T-helper 17 cell (primary cell): ENCODE measurements at places on chromosomes 2 and 18.

- DNase-seq = no peak
These were observed 1952.6 kb upstream of the LRRTM1 start for GRCh38 chr2:82256983-82257632.

GRCh38 chr2:161059388-161059787 lies 100.8 kb upstream of the TANK start:
- DNase-seq = no peak

DNA sequence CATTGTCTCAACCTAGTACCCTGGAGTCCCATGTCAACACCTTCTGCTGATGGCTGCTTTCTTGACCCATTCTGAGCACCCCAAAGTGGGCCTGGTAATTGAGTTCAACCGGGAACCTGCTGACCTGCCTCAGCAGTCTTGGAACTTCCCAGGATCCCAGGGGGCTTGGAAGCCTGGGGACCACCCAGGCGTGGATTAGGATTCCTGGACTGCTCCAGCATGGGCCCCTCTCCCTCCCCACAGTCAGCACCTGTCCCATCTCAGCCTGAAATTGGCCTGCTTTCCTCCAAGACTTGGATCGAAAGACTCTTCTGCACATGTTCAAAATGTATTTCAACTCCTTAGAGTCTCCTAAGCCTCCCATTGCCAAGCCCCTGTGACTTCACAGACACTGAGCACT lies 15.4 kb upstream of the MRPL33 start:
- DNase-seq = no peak

GRCh38 chr18:40812981-40813515 lies 1142.0 kb upstream of the PIK3C3 start:
- DNase-seq = no peak

DNA sequence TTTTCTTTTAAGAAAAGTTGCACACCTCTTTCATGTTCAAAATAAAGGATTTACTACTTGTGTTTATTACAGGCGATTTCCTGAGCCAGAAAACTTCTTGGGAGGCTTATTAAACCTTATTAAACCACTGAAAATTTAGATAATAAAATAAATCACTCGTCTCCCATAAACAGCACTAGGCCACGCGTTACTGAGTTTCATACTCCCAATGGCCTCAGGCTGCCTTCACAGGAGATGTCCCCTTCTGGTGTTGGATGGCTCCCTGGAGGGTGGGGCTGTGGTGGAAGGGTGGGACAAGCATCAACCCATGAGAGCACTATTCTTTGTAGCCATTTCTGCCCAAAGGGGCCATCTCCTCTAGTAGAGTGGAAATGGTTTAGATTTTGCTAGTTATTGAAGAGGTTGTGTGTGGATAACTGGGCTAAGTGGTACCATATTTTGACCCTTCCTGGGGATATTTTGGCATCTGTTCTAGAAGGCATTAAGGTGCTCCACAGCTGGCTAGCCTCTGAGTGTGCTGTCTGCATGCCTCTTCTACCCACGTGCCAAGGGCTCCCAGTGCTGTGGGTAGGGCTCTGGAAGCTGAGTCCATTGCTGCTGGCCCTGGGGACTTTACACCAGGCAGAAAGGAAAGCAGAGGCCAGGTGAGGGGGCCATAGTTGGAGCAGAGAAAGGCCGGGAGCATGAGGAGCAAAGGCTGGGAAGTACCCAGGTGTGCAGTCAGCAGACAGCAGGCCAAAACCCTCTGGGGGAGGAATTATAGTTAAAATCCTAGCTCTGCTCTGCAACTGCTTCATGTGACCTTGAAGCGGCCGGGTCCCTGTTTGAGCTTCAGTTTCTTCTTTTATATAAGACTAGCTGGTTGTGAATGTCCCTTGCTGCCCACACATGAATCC lies 121.7 kb upstream of the SMAD2 start:
- DNase-seq = no peak

DNA sequence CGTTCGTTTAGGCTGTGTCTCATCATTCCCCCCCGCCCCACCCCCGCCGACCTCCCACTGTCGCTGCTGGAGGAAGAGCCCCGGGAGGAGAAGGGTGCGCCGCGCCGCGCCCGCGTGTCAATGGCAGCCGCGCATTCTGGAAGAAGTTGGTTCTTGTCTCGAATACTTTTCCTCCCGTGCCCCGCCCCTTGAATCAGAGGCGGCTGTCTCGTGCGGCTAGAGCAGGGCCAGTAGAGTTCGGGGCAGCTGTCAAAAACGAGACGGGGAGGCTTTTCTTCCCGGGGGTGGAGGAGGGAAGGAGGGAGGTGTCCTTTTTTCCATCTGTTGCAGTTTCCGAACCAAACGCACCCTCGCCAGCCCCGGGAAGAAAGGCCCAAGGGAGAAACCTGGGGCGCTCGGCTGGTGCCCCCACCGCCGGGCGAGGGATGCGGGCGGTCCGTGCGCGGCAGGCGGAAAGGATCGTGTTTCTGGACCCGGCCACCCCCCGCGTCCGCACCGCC lies 410 bp upstream of the TGIF1 start:
- peak; percentile 60 for DNase-seq

DNA sequence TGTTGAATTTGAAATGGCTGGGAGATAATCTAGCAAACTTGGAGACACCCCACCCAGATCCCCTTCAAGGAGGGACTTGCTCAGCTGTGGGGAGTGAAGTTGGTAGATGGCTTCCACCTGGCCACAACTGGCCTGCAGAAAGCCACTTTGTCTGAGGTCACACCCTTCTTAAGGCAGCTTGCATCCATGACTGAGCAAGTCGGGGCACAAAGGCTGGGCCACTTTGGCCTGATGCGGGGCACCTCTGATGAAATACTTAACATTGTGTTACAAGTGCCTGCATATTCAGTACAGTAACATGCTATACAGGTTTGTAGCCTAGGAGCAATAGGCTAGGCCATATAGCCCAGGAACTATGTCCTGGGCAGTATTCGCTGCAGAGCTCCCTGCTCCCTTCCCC lies 13.4 kb upstream of the RPL37A start:
- no peak for DNase-seq

- DNase-seq = no peak
These were observed 223.2 kb upstream of the PIK3C3 start for GRCh38 chr18:41731884-41732283.
